PC-3 (cell line): ENCODE measurements at places on chromosomes 6 and 20. TPM values are rescaled to one million over a fixed set of nuclear protein-coding genes. Genes with fewer than 3 reads are reported as not detected.

- peak; percentile 60 for DNase-seq
Measured at GRCh38 chr20:859751-860231, 26.3 kb downstream of the FAM110A start.

- no peak for DNase-seq
Measured at GRCh38 chr6:80215063-80215462, 108.6 kb downstream of the BCKDHB start.

DNA sequence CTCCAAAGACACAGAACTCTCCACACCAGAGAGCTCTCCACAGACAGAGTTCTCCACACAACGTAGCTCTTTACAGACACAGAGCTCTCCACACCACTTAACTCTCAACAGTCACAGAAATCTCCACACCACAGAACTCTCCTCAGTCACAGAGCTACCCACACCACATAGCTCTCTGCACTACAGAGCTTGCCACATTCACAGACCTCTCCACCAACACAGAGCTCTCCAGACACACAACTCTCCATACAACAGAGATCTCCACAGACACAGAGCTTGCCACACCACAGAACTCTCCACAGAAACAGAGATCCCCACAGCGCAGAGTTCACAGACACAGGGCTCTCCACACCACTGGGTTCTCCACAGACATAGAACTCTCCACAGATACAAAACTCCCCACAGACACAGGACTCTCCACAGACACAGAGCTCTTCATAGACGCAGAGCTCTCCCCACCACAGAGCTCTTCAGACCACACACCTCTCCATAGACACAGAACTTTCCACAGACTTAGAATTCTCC, 52.5 kb downstream of the ERMARD start:
- no peak for DNase-seq

DNA sequence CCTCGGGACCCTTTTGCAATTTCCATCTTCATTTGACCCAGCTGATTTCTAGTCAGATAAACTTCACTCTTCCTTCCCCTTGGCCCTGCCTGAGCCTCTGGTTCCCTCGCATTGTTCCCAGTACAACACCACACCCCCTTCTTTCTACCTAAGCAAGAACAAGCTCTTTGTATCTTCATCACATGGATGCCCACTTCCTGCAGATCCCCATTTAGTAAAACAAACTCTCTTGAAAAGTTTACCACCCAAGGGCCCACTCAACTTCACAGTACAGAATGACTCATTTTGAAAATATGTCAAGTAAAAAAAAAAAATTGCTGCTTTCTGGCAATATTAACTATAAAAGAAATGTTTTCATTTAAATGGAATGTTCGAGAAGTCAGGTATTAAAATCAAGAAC, 5.2 kb downstream of the FAXC start:
- peak; percentile 62 for DNase-seq

- DNase-seq = peak; percentile 38
Measured at GRCh38 chr6:158868890-158869825, 50.0 kb upstream of the EZR start.

DNA sequence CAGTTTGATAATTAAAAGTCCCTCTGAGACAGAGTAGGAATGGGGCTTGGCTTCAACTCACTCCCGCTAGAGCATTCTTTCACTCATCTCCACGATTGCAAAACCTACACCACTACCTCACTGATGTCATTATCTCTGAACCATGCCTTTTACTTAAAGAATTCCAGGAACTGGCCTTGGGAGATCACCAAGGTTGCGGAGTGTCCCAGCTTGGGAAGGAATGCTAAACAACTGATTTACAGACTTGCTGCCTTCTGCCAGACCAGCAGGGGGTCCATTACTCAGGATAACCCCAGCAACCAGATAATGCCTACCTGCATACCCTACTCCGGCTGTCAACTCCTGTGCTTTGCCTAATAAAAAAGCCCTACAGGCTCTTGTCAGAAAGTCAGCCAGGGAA, 102.2 kb upstream of the RALGAPA2 start:
- DNase-seq = no peak

The ADGRF1 gene
- total RNA-seq = 82.6 and 104 TPM in 2 replicates

DNA sequence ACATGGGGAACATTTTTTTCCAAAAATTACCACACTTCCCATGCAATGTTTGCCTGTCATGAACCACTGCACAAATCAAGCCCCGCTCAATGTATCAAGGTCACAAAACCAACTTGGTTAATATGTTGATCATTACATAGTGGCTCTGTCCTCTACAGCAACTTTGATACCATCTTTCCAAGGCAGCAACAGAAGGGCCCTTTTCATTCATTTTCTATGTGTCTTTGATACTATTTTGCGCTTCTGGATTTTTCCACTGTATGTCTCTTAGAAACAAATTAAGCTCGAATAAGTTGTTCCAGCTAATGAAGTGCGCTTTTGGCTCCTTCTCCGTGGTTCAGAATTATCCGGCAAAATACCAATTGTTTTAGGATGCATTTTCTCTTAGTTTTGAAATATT, 1.5 kb downstream of the ZHX3 start:
- no peak for DNase-seq

DNA sequence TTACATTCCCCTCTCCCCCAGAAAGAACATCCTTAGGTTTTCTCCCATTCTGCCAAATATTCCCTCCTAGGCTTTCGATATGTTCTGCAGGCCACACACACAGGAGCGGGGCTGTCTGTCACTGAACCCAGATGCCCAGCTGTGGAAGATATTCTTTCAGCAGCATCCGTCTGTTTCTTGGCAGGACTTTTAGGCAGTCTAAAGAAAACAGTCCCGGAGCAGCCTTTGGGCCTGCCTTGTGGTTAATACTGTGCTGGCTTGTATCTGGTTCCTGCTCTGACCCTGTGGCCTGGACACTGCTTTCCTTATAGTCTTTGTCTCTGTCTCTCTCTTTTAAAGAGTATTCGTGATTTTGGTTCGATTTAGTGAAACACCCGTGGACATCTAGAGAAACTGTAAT, 94.6 kb upstream of the SUPT3H start:
- DNase-seq = no peak

- peak; percentile 42 for DNase-seq
Measured at GRCh38 chr6:33373960-33374910, 17.4 kb upstream of the KIFC1 start.
